ENCODE measurements at places on chromosomes 5 and 9. TPM values are rescaled to one million over a fixed set of nuclear protein-coding genes. Genes with fewer than 3 reads are reported as not detected.

Gene DMRTA1
- total RNA-seq: 0.95 TPM

Gene LCN15
- total RNA-seq: 0.58 TPM

Gene PNPLA7
- 0.16 TPM for total RNA-seq

Gene LMNB1
- total RNA-seq: 43.9 TPM

Gene LCN12
- 2.5 TPM for total RNA-seq

Gene ADAMTS16
- 1.5 TPM for total RNA-seq

Gene ARL10
- 3.6 TPM for total RNA-seq

Gene ATOX1
- 330 TPM for total RNA-seq

Gene SPATA31E1
- 0.49 TPM for total RNA-seq

Gene PCDHGA12
- total RNA-seq: 2.2 TPM

Gene ORM2
- total RNA-seq: not detected

Gene DOK3
- total RNA-seq: 4.9 TPM

Gene CNTNAP3B
- total RNA-seq: 6.4 TPM

Gene SPATA31A1
- 0.18 TPM for total RNA-seq

Gene SOX30
- 0.11 TPM for total RNA-seq

Gene KIF24
- total RNA-seq: 6.1 TPM

Gene OLFML2A
- 0.11 TPM for total RNA-seq

Gene C1QTNF2
- total RNA-seq: 0.49 TPM

Gene IFNB1
- total RNA-seq: not detected

Gene CDH9
- total RNA-seq: 1.1 TPM

Gene ITK
- 0.05 TPM for total RNA-seq

Gene CA9
- total RNA-seq: not detected

Gene LRRC8A
- 15.3 TPM for total RNA-seq

Gene SH3PXD2B
- total RNA-seq: 21.3 TPM

Gene BTNL8
- total RNA-seq: not detected

Gene PRLR
- total RNA-seq: 0.63 TPM

Gene CLTB
- total RNA-seq: 80.4 TPM

Gene KCNMB1
- total RNA-seq: 0.05 TPM
